Pulmonary artery endothelial cell (primary cell): ENCODE measurements at places on chromosomes 3 and 15. TPM values are rescaled to one million over a fixed set of nuclear protein-coding genes. Genes with fewer than 3 reads are reported as not detected.

CAMKV gene
- total RNA-seq: under 0.01 and 0.04 TPM in 2 replicates

SEMA3F gene
- 73.6 and 80.9 TPM in 2 replicates for total RNA-seq

TRH gene
- not detected in 2 replicates for total RNA-seq

CD86 gene
- not detected in 2 replicates for total RNA-seq

SNTN gene
- total RNA-seq: not detected in 2 replicates

CFAP91 gene
- total RNA-seq: 0.14 and 0.92 TPM in 2 replicates

LRRIQ4 gene
- 0.07 TPM in 1 of 2 replicates, not detected in the other for total RNA-seq

CPNE4 gene
- not detected in 2 replicates for total RNA-seq

TMEM207 gene
- not detected in 2 replicates for total RNA-seq

TOP2B gene
- total RNA-seq: 91.0 and 105 TPM in 2 replicates
